ENCODE measurements at places on chromosomes 7 and 10. TPM values are rescaled to one million over a fixed set of nuclear protein-coding genes. Genes with fewer than 3 reads are reported as not detected.

Gene ADAM8
- total RNA-seq, result 7.2 TPM

Gene CNTNAP2
- 10.6 TPM for total RNA-seq

Gene TAS2R3
- total RNA-seq, result 5.2 TPM

Gene HTR5A
- total RNA-seq, result not detected

Gene HIP1
- total RNA-seq, result 9.8 TPM

DNA sequence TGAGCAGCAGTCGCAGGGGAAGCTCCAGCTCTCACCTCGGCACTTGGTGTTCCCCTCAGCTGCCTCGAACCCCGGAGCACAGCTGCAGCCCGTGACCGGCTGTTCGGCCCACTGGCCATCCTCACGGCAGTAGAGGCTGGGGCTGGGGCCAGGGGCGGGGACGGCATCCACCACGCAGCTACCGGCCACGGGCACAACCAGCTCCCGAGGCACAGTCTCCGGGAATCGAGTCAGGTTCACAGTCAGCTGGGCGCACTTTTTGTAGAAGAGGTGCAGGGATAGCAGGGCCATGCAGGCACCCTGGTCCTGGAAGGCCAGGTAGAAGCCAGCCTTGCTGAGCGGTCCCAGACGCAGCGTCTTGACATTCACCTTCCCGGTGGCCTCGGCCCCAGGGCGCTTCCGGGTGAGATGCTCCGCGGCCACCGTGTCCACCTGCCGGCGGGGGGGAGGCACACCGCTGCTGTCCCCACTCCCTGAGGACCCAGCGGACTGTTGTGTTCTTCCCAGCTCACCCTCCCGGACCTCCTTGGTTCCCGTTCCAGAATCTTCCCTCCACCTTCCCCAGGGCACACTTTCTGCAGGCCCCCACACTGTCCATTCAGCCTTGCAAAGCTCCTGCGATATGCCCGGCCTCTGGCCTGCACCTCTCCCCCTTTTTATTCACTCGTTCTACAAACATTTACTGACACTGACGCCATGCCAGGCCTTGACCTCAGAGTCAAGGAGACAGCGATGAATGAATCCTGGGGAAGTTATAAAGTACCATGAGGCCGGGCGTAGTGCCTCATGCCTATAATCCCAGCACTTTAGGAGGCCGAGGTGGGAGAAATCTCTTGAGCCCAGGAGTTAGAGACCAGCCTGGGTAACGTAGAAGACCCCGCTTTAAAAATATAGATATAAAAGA, 4.8 kb downstream of the EPHB4 start:
- H3K4me1 ChIP-seq, result peaks cover 8% of the 10 kb centered on the region
- H3K27ac ChIP-seq, result no peak overlapping the region
- peaks cover 9% of the 10 kb centered on the region for H3K36me3 ChIP-seq
- no peaks in the 10 kb centered on the region for H3K27me3 ChIP-seq
- no peak overlapping the region for H3K4me3 ChIP-seq

- no peak for DNase-seq
- H3K4me3 ChIP-seq, result no peak overlapping the region
- no peaks in the 10 kb centered on the region for H3K27me3 ChIP-seq
- no peaks in the 10 kb centered on the region for H3K4me1 ChIP-seq
Observed at GRCh38 chr7:37109016-37109683, 339.5 kb downstream of the ELMO1 start.

- DNase-seq, result no peak
- H3K27me3 ChIP-seq, result no peaks in the 10 kb centered on the region
- no peak overlapping the region for H3K4me3 ChIP-seq
Observed at GRCh38 chr10:62414359-62414758, 40.2 kb downstream of the ZNF365 start.

DNA sequence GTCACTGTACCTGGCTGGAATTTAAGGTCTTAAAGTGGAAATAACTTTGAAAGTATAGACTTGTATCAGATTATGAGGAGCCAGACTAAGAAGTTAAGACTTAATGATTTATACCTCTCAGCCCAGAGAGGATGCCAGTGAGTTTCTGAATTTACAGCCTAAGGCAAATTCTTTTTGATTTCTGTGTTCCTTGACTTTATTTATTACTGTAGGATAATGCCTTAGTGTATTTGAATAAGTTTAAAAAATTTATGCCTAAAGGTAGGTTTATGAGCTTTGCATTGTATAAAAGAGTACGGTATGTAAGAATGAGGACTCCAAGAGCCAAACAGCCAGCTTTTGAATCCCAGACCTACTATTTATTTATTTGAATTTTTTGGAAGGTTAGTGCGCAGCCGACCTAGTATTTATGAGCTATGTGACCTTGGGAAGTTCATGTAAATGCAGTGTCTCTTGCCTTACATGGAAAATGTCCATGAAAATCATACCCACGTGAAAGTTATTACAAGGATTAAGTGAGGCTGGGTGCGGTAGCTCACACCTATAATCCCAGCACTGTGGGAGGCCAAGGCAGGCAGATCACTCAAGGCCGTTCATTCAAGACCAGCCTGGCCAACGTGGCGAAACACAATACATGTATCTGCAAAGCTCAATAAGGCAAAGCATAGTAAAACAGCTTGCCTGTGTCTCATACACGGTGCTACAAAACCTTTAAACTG, 174.6 kb downstream of the AUTS2 start:
- H3K4me3 ChIP-seq, result no peak overlapping the region
- H3K27me3 ChIP-seq, result no peaks in the 10 kb centered on the region
- H3K36me3 ChIP-seq, result no peaks in the 10 kb centered on the region
- H3K27ac ChIP-seq, result no peak overlapping the region

All from prostate gland (tissue), 2 donors.